ENCODE measurements at places on chromosomes 3 and 15.

GRCh38 chr3:128369121-128369703, 97.5 kb downstream of the DNAJB8 start:
- no peak for DNase-seq

GRCh38 chr3:183252973-183253527, at the start of gene B3GNT5:
Gene B3GNT5, plus strand, starts transcription at chr3:183253253. Its CDS starts 16,546 bp downstream, at chr3:183269799.
- no peak for DNase-seq

DNA sequence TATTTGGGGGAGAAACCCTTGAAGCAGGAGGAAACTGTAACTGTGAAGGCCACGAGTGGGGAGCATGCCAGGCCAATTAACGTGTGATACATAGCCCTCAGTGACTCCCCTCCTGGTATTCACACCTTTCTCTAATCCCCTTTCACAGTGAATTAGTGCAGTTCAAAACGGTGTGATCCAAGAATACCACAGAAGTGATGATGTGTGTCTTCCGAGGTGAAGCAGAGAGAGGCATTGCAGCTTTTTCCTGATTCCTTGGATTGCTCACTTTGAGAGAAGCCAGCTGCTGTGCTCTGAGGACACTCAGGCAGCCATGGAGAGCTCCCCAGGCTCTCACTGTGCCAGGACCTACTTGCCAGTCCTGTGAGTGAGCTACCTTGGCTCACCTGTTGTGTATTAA, 17.3 kb downstream of the NIPA2 start:
- no peak for DNase-seq

GRCh38 chr3:115445559-115445958, 177.8 kb upstream of the GAP43 start:
- no peak for DNase-seq
